LHCN-M2 (cell line): ENCODE measurements at places on chromosomes 13 and 19. TPM values are rescaled to one million over a fixed set of nuclear protein-coding genes. Genes with fewer than 3 reads are reported as not detected.

The PTGER1 gene
- not detected in 2 replicates for total RNA-seq

GRCh38 chr19:35240327-35240726 is 8.5 kb upstream of the LSR start:
- DNase-seq, result no peak

GRCh38 chr13:29721766-29722165 is 126.3 kb upstream of the SLC7A1 start:
- DNase-seq, result no peak

DNA sequence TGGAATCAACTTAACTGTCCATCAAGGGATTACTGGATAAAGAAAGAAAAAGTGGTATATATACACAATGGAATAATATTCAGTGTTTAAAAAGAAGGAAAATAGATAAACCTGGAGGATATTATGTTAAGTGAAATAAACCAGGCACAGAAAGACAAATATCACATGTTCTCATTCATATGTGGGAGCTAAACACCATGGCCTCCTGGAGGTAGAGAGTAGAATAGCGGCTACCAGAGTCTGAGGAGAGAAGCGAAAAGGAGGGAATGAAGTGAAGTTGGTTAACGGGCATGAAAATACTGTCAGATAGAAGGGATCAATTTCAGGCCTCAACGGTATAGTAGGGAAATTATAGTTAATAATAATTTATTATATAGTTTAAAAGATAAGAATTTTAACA is 147.5 kb upstream of the OBI1 start:
- DNase-seq, result no peak

DNA sequence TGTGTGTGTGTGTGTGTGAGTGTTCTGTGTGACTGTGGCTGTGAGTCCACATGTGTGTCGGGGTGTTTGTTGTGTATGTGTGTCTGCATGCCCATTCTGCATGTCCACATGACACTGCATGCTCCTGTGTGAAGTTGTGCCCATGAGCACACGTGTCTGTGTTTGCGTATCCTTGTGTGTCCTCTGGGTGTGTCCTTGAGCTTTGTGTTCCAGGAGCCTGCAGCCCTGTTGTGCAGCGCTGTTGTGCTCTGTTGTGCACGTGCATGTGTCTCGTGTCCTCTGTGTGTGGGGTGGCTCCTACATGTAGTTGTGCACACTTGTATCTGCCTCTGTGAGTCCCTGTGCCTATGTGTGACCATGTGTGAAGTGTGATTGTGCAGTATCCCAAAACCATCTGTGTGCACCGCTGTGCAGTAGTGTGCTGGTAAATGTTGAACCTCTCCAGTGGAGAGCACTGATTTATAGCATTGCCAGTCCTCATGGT is 2.2 kb upstream of the ARHGEF18 start:
- DNase-seq, result no peak

DNA sequence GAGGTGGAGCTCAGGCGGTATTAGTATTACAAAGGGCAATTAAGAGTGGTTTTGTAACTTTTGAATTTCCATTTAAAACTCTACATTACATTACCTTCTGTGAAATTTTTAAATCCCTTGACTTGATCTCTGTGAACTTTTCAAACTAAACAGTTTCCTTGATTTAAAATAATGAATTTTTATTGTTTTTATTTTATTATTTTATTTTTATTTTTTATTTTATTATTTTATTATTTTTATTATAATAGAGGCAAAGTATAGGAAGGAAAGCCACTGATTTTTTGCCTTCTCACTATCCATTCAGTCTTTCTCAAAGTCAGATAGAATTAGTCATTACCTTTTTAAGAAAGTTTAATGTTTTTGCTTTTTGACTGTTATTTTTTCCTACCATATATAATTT is 1248.1 kb upstream of the SLC10A2 start:
- no peak for DNase-seq

DNA sequence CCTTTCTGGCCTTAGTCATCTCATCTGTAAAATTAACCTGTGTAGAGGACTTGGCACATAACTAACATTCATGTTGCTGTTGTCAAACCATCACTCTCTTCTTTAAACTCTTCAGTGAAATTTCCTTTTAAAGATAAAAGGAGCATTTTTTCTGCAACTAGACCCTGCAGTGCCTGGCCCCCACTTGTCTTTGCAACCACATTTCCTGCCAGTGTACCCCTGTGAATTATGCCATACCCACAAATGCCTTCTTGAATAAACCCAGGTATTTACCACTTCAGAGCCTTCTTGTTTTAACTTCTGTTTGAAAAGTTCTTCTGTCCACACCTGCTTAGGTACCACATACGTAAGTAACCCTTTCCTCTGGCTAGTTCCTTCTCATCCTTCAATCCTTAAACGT is 118.8 kb downstream of the CDK8 start:
- no peak for DNase-seq
